ENCODE measurements at places on chromosomes 3 and 15.
A peak's percentile ranks its signal among the peaks of the same experiment; 100 is the strongest.

- no peak for DNase-seq
These were observed 20.0 kb upstream of the KLF13 start for GRCh38 chr15:31306426-31307269.

DNA sequence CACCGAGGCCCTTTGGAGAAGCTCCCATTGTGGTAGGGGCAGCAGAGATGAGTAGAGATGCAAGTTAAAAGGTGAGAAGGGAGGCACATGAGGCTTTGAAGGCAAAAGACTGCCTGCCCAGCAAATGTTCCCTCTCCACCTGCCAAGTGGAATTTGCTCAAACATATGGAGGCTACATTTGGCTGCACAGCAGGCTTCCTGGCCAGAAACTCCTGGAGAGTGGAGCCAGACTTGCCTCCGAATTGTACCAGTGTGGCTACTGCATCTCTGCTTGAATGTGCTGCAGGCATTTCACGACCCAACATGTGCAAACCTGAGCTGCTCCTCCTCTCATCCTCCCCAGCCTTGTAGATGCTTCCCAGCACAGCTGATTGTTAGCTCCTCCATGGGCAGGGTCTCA is 229.2 kb downstream of the ZNF621 start:
- DNase-seq = no peak

- no peak for DNase-seq
These were observed 4.4 kb upstream of the HHATL start for GRCh38 chr3:42706721-42707619.

DNA sequence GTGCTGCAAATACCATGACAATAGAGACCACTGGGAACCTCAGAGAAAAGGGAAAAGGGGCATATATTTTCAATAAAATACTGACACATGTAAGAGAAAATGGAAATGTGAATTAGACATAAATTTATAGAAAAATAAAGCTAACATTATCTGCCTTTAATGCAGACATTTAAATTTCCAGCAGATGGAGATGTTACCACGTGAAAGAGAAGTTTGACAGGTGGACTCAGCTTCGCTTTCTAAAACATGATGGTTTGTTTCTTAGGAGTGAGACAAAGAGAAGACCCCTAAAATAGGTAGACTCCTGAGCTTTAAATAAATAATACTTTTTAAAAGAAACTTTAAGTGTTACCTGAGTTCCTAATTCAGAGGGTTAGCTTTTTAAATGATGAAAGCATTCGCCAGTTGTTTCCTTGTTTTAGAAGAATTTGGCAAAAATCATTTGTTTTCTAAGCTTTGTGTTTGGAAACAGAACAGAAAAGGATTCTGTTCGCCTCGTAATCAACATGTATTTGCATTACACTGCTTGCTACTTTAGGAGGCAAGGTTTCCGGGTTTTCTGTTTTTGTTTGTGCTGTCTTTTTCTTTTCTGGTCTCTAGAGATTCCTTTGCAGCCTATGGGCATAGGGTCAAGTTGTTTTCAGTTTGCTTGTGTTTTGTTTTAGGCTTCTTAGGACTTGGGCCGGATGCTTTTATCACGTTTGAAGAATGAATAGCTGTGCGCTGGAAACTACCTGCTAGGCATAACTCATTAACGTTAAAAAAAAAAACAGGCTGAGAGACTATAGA is 271.4 kb downstream of the THSD4 start:
- no peak for DNase-seq

GRCh38 chr15:31457161-31457560 is 130.5 kb downstream of the KLF13 start:
- no peak for DNase-seq

DNA sequence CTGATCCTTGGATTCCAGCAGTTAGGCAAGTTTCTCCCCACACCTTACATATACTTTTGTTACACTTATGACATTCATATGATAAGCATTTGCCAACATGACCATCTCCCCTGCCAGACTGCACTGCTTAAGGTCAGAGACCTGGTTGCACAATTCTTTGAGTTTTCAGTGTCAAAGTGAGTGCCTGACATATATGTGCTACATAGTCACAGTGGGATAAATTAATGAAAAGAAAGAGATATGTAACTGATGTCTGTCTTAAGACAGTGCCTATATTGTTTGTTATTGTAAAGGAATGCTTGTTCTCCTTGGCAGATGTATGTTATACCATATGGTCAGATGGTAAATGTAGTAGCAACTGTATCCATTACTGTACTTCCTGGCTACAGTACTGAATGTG is 3.5 kb upstream of the DCUN1D1 start:
- DNase-seq = peak; percentile 18

DNA sequence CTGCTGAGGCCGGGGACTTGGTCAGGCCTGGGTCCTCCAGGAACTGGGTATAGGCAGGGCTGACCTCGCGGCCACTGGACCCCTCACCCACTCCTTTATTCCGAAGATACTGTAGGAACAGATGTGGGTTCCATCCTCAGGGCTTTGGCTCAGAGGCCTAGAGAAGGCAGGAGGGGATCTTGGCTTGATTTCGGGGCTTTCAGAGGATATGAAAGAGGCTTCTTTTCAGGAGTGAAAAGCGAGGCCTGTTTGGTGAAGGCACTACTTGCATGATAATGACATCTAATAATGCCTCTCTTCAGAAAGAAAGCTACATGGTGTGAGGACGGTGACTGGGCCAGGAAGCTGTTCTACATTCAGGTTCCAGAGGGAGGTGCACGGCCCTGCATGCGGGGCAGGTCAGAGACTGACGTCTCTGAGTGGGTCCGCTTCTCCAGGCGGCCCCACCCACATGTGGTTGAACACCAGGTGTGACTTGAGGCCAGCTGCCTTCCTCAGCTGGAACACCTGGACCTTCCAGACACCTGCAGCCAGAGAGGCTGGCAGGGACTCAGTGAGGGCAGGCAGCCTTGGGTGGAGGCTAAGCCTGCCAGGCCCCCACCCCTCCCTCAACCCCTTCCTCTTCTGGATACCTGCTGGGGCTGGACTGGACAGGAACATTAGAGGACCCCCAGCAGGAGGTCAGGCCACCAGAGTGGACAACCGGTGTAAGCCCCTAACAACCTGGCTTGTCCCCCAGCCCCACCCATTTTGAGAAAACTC is 31.1 kb upstream of the HHATL start:
- no peak for DNase-seq

DNA sequence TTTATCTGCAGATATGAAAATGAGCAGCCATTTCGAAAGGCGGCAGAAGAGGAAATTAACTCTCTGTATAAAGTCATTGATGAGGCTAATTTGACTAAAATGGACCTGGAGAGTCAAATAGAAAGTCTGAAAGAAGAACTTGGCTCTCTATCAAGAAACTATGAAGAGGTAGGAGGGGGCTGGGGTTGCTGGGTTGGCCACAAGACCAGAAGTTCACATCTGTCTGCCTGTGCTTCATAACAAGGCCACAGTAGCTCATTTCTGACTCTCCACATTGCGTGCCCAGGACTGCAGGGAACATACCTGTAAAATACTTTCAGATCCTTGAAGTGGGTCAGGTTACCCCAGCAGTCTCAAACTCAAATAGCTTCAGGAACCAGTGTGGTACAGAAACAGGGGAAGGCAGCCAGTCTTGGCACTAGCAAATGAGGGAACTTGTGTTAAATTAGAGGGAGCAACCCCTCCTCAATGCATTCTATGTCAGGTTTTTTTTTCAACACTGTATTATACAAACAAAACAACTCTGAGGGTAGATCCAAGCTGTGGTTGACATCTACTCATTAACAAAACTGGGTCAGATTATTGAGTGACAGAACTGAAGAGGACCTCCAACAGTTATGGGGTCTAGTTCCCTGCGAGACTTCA is 48.7 kb downstream of the BFSP2 start:
- DNase-seq = no peak

GRCh38 chr3:14845826-14846225 is 27.1 kb downstream of the FGD5 start:
- no peak for DNase-seq

DNA sequence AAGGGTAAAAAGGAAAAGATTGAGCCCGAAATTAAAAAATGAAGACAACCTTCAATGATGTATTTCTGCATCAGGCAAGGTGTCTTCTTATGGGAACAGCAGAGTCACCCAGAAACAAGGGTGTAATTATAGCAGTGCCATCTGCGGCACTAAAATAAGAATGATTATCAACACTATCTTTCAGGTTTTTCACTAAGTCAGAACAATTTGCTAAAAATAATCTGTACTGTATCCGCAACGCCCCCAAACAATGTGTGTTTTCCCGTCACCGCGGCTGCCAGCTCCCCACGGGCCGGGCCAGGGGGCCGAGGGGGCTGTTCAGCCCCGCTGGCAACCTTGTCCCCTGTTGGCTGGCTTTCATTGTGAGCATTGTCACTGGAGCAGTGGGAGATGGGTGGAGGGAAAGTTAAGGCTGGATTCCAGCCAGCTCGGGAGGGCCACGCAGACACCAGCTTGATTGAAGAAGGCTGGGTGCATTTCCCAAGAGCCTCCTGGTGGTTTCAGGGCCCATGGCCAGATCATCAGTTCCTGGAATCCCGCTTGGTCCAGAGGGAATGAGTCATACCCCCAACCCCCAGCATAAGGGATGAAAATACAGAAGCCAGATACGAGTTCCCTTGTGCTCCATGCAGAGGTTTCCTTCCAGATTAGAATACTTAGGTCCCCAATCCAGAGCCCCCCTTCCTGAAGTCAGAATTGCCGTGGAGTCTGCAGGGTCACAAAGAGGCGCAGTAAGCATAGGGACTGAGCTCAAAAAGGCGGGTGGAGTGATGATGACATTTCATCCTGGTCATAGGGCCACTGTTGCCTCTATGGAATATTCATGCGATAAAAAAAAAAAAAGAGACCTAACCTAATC is 90.2 kb upstream of the KLF13 start:
- DNase-seq = peak; percentile 91

DNA sequence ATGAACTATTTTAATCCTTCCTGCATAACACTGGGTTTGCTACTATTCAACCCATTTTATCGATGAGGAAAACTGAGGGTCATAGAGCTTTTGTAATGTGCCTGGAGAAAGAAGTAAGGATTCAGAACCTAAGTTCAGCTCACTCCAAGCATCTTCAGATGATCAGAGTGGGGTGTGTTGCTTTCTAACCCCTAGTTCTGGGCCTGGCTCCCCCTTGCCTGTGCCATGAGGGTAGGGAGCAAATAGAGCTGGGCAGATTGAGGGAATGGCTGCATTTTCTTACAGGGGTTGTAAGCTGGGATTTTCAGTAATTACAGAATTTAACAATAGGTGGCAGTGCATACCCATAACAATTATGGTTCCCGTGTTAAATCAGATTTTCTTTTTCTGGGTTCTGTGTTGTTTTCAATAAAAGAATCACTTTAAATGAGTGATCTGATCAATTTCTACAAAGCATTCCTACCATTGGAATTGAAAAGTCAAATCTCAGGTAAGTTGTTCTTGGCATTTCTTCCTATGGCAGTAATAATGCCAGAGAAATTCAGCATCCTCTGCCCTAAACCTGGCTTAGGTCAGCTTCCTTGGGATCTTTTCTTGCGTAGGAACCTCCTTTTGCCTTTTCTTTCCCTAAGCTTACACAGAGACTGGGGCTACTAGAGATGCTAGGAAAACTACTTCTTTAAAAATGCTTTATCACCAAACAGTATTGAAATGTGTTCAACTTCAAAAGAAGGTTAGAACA is 103.8 kb upstream of the IL12A start:
- peak; percentile 49 for DNase-seq

GRCh38 chr3:66121318-66121717 is 82.6 kb upstream of the MAGI1 start:
- peak; percentile 59 for DNase-seq

- DNase-seq = no peak
These were observed 131.6 kb downstream of the TPRA1 start for GRCh38 chr3:127458696-127459604.

- peak; percentile 72 for DNase-seq
These were observed 36.0 kb downstream of the PHLDB2 start for GRCh38 chr3:111895071-111895470.

DNA sequence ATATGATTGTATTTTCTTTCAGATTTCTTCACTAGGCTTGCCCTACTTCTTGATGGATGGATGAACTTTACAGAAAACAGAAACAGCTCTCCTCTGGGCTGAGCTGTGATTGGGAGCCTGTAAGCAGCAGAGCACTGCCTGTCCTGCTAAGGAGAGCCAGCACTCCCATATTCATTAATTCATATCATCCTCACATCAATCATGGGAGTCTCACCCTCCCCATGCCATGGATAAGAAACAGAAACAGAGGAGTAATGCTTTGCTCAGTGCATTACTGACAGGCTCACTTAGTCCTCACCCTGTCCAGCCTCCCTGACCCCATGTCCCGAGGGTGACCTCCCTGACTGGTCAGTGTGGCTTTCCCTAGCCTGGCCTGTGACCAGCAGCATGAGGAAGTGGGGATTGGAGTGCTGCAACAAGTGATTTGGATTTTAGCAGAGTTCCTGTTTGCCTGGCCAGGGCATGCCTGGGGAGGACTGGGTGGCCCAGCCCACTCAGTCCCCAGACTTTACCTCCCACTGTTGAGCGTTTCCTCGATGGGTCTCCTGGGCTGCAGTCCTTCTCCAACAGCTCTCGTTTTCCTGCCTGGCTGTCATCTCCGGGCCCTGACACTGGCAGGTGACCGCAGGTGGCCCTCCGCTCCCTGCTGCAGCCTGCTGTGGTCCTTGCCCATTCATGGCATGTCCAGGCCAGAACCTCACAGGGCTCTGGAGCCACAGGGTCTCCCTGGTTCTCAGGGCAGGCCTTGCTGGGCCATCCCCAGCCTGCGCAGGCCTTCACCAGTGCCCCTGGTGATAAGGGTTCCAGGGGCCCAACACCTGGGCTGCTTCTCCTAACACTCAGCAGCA is 1.3 kb upstream of the TMIE start:
- no peak for DNase-seq

DNA sequence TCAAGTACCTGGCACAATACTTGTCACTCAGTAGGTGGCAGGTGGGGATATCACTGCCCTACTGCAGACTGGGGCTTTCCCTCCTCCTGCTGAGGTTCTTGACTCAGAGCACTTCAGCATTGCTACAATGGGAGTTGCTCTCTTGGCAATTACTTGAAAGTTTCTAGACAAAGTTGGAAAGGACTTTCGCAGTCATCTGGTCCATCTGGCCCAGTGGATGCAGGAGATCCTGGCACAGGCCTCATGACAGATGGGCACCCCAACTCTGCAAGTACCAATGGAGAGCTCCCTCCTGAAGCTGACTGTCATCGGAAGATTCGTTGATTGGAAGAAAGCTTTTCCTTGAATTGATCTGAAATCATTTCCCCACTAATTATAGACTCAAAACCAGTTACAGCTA is 19.2 kb upstream of the IGF2BP2 start:
- DNase-seq = no peak

GRCh38 chr15:39730552-39730951 is 52.1 kb downstream of the FSIP1 start:
- DNase-seq = no peak

Measured in HCEC 1CT (cell line).